Stimulated activated CD8-positive, alpha-beta memory T cell treated with anti-CD3 and anti-CD28 coated beads, Interleukin-15, amount 100 ng/mL, for 24 hours (primary cell): ENCODE measurements at places on chromosomes 3 and 15.

DNA sequence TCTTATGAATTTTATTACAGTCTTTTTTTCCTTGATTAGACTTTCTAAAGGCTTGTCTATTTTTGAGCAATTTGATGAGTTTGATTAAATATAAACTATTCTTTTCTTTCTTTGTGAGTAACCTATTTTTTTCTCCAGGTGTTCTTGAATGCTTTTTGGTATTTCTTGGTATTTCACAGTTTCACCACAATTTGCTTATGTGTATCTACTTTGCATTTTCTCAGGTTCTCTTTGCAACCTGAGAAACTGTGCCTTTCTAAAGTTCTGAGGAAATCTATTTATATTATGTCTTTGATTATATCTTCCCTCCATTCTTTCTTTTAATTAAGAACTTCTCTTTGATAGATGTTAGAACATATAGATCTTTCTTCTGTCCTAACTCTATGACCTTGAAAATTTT is 117.1 kb upstream of the MLF1 start:
- no peak for DNase-seq

GRCh38 chr3:158918451-158918850 is 116.6 kb downstream of the MFSD1 start:
- DNase-seq, result no peak

DNA sequence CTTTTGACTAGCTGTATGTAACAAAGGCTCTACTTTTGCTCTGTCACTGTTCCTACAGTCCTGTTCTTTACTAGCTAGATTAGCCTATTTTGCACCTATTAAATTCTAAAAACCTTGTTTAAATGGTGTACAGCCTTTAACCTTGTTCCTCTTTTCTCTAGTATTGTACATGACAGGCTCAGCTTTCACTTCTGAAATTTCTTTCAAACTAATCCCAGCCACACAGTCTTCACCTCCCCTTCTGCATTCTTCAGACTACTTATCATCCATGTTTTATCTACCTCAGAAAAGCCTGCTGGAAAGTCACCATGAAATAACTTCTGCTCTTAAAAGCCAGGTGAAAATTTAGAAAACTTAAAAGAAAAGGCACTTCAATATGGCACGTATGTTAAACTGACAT is 122.4 kb downstream of the NECTIN3 start:
- no peak for DNase-seq

DNA sequence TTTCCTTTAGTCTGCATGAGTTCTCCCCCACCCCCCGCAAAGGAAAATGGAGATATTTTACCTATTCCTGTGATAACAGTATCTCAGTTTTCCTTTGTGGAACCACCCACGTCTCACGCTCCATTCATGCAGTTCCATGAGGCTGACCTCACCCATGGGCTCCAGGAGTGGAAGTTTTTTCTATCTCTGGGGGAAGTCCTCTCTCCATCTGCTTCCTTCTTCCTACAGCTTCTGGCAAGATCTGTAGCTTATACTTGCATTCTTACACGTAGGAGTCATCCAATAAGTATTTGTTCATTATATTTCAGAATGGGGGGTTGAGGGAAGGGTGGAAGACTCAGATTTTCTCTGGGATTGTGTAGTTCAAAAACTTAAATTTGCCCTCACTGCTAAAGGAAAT is 5.8 kb upstream of the GLCE start:
- no peak for DNase-seq

DNA sequence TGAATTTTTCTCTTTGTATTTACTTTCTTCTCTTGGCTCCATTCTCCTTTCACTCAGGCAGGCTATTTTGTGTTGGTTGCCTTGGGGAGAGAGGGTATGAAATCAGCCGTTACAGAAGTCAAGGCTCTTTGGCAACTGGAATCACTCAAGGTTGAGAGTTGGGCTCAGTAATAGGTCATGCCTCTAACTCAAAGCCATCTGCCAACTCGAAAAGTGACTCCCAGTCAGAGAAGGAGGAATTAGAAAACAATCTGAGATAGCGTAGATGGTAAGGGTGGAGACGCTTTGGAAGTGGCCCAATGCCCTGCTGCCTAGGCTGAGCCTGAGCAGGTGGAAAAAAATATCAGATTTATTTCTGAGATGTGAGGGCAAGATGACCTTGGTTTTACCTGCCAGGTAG is 205.7 kb upstream of the ST8SIA2 start:
- DNase-seq, result no peak

DNA sequence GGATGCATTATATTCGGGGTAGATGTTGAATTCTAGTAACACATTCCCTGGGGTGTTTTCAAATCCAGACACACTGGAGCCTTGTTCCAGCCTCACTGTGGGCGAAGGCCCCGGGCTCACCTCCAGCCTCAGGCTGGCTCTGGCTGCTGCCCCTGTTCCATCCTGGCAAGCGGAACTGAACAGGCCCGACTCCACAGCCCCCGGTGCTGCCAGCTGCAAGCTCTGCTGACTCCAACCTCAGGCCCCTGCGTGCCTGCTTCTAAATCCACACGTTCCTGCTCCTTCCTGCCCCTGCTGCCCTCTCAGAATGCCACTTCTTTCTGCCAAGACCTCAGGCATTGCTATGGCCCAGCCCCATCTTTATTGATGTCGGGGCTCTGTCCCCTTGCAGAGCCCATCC is 90.6 kb downstream of the LIPC start:
- no peak for DNase-seq

GRCh38 chr3:13588993-13589392 is 40.1 kb downstream of the FBLN2 start:
- no peak for DNase-seq

DNA sequence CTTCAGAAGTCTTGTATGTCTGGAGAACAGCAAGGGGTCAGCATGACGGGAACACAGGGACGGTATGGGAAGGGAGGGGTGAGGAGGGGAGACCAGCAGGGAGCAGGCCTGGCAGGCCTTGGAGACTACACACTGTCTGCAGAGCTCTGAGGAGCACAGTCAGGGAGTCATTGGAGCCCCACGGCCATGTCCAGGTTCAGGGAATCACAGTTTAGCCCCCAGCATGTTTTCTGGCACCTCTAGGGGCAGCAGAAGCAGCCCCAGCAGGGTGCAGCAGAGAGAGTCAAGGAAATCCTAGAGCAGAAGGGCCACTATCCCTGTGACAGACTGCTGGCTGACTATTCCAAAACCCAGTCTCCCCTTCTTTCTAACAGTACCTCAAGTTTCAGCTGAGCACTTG is 3.2 kb downstream of the LAMP3 start:
- no peak for DNase-seq

DNA sequence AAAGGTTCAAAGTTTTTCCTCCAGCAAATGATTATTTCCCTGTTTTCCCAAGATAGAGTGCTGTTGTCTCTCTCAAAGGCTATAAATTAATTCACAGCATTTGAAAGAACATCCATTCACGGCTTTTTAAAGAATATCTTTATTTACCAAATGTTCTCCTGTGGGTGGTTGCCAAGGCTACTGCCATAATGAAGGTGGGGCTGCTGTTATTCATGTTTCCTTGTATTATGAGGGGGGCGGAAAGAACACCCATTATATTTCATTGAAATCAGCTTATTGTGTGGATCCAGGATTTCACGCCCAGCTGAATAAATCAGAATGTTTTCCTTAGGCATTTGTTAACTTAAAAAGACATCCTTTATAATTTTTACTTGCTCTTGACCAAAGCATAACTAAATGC is 10.1 kb downstream of the SRP14 start:
- DNase-seq, result no peak
